ENCODE measurements at places on chromosomes 7 and 10.

GRCh38 chr7:18179093-18179492 is 151.4 kb upstream of the PRPS1L1 start:
- no peak for DNase-seq

- no peak for DNase-seq
These were observed 4.8 kb downstream of the LRRC18 start for GRCh38 chr10:48934672-48935501.

- DNase-seq = no peak
These were observed 89.0 kb downstream of the AMPH start for GRCh38 chr7:38542156-38542555.

DNA sequence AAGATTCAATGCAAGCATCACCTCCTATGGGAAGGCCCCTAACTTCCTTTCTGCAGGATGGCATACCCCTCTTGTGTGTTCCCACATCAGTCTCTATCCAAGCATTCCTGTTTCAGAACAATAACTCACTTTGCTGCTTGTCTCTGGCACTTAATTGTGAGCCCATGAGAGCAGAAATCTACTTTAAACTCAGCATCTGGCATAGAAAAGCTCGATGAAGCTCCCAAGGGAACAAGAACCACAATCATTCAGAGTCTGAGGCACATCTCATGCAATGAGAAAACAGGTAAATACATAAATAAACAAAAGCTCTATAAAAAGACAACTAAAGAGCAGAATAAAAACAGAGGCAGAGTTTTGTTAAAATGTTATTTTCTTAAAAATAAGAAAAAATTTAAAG is 66.2 kb downstream of the VPS41 start:
- no peak for DNase-seq

DNA sequence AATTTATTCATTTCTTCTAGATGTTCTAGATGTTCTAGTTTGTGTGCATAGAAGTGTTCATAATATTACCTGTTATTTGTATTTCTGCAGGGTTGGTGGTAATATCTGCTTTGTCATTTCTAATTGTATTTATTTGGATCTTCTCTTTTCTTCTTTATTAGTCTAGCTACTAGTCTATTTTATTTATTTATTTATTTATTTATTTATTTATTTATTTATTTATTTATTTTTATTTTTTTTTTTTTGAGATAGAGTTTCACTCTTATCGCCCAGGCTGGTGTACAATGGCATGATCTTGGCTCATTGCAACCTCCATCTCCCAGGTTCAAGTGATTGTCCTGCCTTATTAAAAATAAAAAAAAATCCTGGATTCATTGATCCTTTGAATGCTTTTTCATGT is 114.8 kb upstream of the THSD7A start:
- DNase-seq = no peak

DNA sequence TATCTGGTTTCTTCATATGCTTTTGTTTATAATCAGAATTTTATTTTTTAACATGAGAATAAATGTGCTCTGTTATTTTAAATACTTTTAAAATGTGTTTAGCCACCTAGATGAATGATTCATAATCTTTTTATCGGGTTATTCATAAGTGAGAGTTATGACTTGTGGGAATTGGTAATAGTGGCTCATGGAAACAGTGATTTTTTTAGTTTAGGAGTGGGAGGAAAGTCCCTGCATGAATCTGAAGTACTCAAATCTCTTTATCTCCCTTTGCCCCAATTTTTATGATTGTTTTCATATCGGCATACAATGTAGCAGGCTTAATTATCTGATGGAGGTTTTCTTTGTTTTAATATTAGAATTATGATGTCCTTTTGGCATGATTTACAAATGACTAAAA is 42.9 kb downstream of the TAX1BP1 start:
- no peak for DNase-seq

DNA sequence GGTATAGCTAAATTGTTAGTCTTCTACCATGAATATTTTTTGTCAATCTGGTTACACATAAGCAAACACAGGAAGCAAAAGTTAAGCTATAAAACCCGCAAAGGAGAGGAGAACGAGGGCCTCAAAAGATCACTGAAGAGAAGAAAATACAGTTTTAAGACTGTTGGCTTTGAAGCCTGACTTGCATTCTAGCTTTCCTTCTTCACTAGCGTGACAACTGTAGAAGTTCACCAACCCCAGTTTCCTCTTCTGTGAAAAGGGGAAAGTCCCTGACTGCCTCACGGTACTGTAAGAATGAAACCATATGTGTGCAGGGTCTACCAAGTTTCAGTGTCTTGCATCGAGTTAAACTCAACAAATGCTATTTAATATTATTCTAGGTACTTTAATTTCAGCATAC is 7.5 kb upstream of the LRRN3 start:
- DNase-seq = no peak

- DNase-seq = no peak
These were observed 110.6 kb upstream of the COL1A2 start for GRCh38 chr7:94284104-94284503.

DNA sequence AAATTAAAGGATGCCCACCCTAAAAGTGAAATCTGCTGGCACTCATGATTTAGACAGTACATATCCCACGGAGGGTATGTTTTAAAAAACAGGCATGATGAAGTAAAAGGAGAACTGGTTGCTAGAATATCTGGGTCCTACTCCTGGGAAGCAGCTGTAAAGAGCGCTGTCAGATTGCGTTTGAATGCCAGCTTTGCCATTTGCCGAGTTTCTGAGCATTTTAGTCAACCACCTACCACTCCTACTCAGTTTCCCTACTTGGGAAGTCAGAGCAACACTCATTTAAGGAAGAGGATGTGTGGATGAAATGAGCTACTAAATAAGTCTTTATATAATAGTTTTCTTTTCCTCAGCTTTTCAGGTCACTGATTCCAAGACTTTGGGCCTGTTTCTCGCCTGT is 1.1 kb upstream of the UMAD1 start:
- no peak for DNase-seq

- no peak for DNase-seq
These were observed 8.5 kb downstream of the RASSF4 start for GRCh38 chr10:44968091-44968490.

DNA sequence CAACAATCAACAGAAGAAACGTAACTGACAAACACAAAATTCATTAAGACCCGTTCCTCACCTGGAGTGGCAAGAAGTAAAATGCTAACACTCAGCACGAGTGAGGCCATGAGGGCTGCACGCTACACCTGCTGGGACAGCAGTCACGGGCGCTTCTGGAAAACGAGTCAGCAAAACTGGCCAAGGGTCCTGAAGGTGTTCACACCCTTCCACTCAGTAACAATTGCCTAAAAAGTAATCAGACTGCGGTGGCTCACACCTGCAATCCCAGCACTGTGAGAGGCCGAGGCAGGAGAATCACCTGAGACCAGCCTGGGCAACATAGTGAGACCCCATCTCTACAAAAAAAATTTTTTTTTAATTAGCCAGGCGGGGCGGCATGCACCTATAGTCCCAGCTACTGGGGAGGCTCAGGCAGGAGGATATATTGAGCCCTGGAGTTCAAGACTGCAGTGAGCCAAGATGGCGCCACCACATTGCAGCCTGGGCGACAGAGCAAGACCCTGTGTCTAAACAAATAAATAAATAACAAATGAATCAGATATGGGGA is 199.1 kb downstream of the MAD1L1 start:
- no peak for DNase-seq

DNA sequence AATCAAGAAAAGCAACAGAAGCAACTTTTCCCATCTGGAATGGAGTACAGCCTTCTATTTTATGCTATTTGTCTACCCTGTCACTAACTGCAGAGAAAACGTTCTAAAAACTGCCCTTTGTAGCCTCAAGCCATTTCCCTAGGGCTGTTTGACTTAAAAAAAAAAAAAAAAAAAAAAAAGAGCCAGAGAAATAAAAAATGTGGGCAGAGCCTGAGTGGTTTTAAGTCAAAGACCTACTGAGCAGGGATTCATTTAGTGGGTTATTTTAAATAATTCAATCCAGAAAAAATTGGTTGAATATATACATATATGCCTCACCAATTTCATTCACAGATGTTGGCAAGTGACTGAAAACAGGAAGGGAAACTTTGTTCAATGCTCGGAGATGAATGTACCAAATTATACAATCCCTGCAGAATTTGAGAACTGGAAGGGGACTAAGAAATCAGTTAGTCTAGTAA is 75.2 kb downstream of the PPP1R3C start:
- DNase-seq = no peak

DNA sequence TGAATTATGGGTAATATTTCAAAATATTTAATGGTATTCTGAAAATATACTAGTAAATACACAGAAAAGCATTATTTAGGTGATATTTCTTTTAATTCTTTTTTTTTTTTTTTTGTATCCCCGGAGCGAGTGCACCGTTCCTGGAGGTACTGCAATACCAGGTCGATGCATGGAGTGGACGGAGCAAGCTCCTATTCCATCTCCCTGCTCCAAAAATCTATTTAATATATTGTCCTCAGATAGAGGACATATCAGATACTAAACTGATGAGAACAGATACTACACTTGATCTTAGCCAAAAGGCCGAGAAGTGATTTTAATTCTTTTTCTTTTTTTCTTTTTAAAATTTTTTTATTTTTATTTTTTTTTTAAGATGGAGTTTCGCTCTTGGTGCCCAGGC is 10.8 kb downstream of the BTRC start:
- DNase-seq = no peak

- DNase-seq = no peak
These were observed 1106.7 kb downstream of the TYW1 start for GRCh38 chr7:68103319-68103718.

- DNase-seq = no peak
These were observed 9.1 kb downstream of the LOXL4 start for GRCh38 chr10:98258683-98259454.

DNA sequence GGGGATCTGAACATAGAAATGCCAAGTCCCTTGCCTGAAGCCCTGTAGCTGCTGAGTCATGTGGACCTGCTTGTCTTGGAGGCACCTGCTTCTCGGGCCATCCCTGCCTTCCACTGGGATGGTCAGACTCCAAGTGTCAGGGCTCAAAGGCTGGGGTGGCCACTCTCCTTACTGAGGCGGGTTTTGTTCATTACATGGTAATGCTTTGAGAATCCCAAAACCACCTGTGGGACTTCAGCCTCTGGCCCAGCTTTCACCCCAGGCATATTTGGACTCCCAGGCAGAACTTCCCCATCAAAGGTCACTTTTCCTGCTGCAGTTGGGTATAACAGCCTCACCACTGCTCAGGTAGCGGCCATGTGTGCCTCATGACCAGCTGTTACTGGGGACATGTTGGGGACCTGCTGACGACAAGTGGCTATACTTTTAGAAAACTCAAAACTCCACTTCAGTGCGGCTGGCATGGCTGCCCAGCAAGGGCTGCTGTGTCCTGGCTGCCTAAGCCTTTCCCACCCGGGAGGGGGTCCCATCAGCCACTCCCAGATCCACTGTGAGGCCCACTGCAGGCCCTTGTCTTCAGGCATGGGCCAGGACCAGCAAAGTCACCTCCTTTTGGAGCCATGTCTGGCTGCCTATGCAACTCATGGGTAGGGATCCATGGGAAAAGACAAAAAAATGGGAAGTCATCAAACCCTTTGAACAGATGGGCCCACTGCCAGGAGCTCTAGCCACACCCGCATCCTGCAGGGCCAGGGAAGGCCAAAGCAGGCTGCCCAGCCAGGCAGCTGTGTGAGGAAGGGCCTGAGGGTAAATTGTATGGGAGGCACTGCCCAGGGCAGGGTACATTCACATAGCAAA is 96.7 kb downstream of the ARHGAP22 start:
- DNase-seq = no peak

DNA sequence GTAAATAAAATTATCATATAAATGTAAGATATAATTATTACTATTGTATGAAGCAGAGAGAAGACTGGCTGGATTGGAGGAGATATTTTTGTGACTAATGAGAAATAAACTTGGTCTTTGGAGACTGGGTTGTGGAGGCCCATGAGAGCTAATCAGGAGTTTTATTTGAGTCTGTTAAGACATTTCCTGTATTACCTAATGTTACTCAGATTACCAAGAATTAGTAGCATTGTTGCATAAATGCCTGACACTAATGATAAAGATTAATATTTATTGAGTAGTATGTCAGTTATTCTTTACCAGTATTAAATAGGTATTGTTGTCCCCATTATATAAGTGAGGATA is 7.1 kb downstream of the CCDC126 start:
- DNase-seq = no peak

- no peak for DNase-seq
These were observed 262.0 kb upstream of the FERD3L start for GRCh38 chr7:19407270-19407669.

DNA sequence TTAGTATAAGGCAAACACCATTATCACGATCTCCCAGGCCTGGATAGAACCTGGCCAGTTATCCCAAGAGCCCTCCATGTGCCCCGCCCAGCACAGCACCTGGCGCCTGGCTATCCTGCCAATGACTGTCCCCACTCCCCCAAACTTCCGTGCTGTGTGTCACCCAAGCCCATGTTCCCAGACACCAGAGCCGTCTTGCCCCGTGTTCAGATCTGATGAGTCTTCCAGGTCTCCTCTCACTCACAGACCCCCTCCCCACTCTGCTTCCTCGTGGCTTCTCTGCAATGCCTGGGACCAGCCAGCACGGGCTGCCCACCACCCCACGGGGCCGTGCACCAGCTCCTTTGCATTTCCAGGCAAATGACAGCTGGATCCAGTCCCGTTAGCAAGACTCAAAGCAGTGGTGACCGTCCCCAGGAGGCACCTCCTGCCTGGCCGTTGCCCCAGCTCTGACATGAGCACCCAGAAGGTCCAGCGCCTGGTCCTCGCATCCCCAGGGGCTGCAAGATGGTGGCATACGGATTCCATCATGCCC is 43.8 kb upstream of the INPP5A start:
- no peak for DNase-seq

GRCh38 chr10:32210306-32211045 is 136.5 kb downstream of the EPC1 start:
- DNase-seq = no peak

DNA sequence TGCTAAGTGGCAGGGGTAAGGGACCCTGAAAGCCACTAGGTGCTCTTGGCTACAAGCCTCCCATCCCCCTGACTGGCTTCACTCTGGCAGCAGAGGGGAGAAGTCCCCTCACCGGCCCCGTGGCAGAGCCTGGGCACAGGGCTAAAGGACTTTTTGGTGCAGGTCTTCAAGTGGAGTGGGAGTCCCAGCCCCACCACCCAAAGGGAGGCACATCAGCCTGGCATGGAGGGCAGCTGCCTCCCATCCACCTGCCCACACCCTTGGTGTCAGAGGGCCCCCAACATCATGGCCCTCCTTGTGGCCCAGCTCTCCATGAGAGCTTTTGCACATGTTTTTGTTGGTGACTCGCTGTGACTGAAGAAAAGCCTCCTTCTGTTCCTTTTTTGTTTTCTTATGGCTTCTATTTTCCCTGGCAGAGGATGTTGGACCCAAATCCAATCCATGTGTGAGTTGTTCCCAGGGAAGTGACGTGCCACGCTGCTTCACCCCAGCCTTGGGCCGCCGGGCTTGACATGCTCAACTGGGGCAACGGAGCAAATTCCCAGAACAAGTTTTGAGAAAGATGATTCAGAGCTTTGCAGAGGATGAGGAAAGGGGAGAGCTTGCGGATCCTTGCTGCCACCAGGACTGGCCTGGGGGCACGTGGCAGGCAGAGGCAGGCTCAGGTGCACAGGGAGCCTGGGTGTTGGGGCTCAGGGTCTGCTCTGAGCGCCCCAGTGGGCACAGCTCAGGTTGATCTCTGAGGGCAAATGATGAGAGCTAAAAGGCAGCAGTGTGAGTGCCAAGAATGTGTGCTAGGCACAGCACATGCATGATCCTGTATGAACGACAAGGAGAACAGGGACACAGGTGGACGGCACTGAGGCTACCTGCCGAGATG is 1.9 kb upstream of the AEBP1 start:
- no peak for DNase-seq
